Activated T-cell treated with anti-CD3 and anti-CD28 coated beads for 4 hours (primary cell): ENCODE measurements at places on chromosomes 7 and 10.

GRCh38 chr7:1466524-1467271 lies 7.4 kb upstream of the MICALL2 start:
- no peak for DNase-seq

GRCh38 chr10:130244928-130245495 lies 108.8 kb downstream of the GLRX3 start:
- DNase-seq, result no peak

DNA sequence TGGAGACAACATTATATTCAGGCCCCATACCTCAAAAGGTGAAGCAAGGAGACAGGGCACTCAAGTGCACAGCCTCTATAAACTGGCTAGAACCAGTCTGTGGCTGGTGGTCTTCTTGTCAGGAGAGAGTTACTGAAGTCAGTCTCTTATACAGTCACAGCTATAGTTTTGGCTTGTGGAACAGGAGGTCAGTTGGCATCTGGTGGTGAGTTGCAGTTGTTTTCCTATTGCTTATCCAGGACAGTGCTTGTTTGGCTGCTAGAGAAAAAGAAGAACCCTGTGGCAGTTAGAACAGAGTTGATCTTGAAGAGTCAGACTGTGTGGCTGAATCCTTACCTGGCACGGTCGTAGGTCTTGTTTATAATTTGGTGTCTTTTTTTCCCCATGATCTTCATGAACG lies 17.3 kb downstream of the CCM2 start:
- no peak for DNase-seq

- no peak for DNase-seq
Measured at GRCh38 chr7:43658718-43659548, 70.4 kb downstream of the COA1 start.

DNA sequence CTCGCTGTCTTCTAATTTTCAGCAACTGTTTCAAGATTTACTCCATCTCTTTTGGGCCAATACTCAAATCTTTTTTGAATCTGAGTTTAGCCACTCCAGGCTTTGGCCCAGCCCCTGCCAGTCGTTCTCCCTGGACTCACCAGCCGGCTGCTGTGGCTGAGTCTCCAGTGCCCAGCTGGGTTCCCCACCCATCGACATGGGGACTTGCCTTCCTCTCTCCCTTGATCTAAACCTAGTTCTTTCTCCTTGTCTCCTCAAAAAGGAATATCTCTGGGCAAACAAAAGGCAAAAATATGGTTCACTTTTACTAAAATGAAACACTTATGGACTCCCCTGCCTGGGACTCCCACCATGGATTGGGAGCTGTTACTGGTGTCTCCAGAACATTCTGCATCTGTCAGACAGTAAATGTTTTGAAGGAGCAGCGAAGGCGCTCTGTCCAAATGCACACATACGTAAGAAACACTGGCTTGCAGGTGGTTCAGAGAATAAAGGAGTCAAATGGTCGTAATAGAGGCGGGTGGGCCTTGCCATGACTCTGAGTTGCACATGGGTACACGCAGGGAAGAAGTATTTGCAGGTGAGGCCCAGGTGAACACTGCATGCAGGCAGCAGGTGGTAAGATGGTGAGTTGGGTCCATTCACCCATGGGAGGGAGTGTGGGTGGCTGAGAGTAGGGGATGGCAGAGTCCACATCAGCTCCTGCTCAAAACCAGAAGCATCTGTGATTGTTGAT lies 35.5 kb upstream of the HABP2 start:
- DNase-seq, result no peak

DNA sequence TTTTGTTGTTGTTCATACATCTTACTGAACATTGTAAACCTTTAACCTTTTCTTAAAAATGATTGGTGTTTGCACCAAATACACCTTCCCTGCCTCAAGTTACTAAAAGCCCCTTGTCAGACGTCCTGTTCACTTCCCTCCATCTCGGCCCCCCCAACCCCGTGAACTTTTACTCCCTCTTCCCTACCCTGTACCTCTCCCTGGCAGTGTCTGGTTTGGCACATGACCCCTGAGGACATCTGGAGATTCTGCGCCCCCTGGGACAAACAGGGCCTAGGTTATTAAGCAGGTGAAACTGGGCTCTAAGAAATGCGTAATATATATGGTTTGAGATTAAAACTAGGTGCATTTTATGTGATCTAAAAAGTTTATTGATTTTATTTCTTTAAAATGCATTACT lies 1.4 kb downstream of the PPP2R2D start:
- no peak for DNase-seq
